ENCODE measurements at places on chromosomes 12 and 14. TPM values are rescaled to one million over a fixed set of nuclear protein-coding genes. Genes with fewer than 3 reads are reported as not detected.

MFAP5 gene
- not detected for total RNA-seq

GRCh38 chr14:61868846-61869245, 106.6 kb downstream of the SNAPC1 start:
- DNase-seq, result no peak

DNA sequence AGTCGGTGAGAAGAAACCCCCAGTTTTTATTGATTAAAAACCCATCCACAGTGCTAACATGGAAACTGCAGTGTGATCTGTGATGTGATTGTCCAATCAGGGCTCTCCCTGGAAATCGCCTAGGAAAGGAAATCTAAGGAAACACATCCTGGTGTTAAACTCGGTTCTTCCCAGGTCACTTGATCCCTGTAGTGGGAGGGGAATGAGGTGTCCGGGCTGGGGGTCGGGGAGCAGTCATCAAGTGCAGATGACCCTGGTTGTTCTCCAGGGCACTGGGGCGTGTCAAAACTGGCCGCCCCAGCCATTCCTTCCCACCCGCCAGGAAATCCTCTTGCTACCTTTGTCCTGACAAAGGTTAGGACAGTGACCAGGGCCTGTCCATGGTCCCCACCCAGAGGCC, 20.8 kb downstream of the RAB35 start:
- no peak for DNase-seq

DNA sequence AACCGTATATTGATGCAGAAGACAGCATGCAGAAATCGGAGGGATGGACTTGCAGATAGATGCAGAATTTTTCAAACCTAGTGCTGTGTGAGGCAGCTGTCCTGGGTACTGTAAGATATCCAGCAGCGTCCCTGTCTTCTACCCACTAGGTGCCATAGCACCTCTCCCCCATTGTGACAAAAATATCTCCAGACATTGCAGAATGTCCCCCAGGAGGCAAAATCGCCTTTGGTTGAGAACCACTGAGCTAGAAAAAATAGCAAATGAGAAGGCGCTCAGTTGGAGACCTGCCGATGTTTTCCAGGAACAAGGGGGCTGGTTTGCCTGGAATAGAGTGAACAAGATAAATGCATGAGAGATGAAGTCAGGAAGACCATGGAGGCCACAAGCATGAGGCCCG, 67.9 kb upstream of the TMEM132D start:
- DNase-seq, result no peak

Measured in RPMI7951 (cell line).